ENCODE measurements at places on chromosomes 6 and 20. TPM values are rescaled to one million over a fixed set of nuclear protein-coding genes. Genes with fewer than 3 reads are reported as not detected.

SPATS1 gene
- not detected for total RNA-seq

HMGN4 gene
- 62.0 TPM for total RNA-seq

SLC35B3 gene
- total RNA-seq = 15.4 TPM

TRERF1 gene
- total RNA-seq = 3.4 TPM

SPTLC3 gene
- 2.3 TPM for total RNA-seq

BANF2 gene
- not detected for total RNA-seq

PYGB gene
- 155 TPM for total RNA-seq

ARHGAP40 gene
- not detected for total RNA-seq

EMILIN3 gene
- 2.3 TPM for total RNA-seq

TMEM170B gene
- total RNA-seq = 5.6 TPM

NRN1 gene
- total RNA-seq = 12.8 TPM

DNA sequence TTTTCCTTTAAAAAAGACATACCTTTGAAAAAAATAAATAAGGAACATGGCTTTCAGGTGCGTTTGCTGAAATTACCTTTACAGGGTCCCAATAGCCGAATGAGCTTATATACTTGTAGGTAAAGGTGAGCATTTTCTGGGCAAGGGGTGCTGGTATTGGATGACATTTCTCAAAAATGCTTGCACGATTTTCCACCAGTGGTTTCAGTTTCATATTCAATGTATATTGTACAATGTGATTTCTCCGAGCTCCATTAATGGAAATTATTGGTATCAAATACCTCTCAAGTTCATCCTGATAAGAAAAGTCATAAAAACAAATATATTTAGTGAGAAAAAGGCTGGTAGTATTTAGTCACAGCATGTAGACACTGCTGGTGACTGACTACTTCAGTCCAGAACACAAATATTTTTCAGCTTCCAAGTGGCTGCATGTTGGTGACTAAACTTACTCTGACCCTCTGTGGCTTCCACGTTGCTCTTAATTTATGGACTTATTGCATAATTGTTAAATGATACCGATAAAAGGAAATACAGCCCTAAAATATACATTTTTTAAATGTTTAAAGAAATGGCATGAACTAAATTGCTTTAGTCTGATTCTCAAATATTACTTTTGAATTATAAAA lies 32.9 kb upstream of the ZBTB24 start:
- DNase-seq = no peak

GRCh38 chr20:48983423-48984400 lies 62.2 kb downstream of the ARFGEF2 start:
- DNase-seq = no peak

GRCh38 chr6:144931172-144932035 lies 646.3 kb downstream of the UTRN start:
- no peak for DNase-seq

DNA sequence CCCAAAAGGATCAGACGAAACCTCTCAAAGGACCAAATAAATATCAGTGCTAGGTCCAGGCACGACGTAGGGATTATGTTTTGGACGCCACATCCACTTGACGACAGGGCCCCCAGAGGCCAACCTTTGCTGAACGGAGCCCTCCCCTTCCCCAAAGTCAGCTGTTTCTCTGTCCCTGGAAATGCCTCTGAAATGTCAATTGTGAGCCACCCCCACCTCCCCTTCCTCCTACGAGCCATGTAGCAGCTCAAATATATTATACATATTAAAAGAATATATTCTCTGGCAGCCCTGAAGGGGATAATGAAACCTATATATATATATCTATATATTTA lies 39.6 kb upstream of the BLCAP start:
- no peak for DNase-seq

DNA sequence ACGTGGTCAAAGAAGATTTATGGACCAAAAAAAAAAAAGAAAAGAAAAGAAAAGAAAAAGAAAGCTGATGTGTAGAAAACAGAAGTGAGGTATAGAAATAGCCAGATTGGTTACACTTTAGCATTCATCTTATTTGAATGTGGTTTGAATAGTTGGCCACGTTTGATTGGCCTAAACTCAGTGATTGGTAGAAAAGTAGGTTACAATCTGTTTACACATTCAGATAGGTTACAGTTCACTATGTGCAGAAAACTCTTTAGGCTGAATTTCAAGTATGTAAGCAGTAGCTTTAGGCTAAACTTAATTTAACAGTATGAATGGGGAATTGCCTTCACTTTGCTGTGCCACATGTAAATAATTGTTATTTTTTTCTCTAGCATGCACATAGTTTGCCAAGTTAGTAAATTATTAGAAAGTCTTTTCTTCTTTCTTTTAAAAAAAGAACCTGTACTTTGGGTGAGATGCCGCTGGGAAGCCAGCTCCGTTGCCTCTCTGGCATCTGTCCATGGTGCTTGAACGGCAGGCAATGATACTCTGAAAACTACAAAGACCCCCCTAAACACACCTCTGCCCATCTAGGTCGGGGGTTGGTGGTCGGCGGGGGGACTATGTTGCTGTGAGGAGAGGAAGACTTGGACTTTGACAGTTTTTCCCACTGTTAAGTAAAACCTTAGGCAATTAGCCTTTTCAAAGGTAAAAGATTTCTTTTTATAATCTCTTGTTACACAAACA lies 173.0 kb downstream of the AIG1 start:
- no peak for DNase-seq

DNA sequence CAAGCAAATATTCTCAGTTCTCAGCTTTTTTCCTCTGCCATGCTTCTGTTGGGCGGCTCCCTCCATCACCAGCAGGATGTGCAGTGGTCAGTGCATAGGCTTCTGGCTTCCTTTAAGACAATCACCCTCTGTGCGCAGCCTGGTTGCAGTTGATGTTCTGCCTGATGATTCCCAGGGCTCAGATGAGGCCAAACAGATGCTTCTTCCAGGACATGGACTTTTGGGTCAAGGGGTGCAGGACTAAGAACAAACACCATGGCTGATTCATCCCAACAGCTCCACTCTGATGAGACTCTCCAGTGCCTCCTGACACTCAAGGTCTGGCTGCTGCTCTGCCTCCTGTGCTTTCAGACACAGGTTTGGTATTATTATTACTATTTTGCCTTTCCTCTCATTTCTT lies 554.8 kb upstream of the CDH4 start:
- DNase-seq = no peak

DNA sequence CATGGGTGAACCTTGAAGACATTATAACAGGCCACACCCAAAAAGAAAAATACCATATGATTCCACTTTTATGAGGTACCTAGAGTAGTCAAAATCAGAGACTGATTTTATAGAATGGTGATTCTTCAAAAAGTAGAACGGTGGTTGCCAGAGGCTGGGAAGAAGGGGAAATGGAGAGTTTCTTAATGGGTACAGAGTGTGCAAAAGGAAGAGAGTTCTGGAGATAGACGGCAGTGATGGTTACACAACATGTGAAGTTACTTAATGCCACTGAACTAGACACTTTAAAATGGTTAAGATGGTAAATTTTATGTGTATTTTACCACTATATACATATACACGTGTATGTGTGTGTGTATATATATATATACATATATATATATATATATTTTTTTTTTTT lies 80.8 kb downstream of the PRND start:
- no peak for DNase-seq

DNA sequence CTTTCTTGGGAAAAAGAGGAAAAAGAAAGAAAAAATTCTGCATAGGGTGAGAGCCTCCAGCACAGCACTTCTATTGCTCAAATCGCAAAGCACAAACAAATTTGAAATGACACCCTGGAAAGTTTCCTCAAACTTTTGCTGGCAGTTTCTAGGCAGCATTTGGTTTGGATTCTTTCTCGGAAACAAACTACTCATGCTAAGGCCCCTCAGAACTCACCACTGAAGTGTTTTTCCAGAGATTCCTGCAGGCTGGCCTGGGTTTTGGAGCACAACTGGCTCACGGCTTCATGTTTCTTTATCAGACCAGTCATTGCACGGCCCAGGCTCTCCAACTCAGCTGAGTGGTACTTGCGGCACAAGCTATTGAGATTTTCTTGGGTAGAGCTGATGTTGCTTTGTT lies 237.8 kb downstream of the SYNE1 start:
- peak; percentile 86 for DNase-seq

- no peak for DNase-seq
Measured at GRCh38 chr20:24964506-24964840, 15.4 kb downstream of the CST7 start.

DNA sequence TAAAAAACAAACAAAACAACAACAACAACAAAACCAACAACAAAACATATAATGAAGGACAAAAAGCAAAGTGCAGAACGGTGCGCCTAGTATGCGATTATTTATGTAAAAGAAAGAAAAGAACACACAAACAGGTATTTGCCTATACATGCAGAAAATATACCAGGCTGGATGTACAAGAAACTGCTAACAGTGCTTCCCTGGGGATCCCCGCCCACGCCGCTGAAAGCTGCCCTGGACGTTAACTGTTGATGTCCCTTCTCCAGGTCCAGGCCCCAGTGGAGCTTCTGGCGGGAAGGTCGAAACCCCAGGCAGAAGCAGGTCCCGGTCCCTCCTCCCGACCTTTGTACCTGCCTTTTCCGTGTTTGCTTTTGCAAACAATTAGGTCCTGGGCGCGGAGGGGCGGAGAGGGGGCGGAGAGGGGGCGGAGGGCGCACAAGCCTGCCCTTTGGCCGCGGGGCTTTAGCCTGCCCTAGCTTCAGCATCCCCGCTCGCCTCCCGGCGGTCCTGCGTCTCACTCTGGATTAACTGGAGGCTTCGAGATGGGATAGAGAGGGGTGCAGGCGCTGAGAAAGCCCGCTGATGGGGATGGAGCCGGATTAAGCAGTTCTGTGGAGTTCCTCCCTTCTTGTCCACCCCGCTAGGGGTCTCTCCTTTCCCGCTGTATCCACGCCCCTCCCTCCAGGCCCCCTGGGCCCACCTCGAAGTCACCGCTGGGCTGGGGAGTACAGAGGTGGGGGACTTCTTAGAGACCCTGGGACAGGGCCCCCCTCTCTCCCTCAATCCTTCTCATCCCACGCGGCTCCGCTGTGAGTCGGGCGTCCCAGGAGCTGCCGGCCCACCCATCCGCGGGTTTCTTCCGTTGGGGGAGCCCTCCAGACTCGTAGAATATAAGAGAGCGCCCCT lies 8.2 kb upstream of the AHCY start:
- no peak for DNase-seq

GRCh38 chr20:16732506-16733152 lies 2.8 kb downstream of the SNRPB2 start:
- DNase-seq = no peak

DNA sequence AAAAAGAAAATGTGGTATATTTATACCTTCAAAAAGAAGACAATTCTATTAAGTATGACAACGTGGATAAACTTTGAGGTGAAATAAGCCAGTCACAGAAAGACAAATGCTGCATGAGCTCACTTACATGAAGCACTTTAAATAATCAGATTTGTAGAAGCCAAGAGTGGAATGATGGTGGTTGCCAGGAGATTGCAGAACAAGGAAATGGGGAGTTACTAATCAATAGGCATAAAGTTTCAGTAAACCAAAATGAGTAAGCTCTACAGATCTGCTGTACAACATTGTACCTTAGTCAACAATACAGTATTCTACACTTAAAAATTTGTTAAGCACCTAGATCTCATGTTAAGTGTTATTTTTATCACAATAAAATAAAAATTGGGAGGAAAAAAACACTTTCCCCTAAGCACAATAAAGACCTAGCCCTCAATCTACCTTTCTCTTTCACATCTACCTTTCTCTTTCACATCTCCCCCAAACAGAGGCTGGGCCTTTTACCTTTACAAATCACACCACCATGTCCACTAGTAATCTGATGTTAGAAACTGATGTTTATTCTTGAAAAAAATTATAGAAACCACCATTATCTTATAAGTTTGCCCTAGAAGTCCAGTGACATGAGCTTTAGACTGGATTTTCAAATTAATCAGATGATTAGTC lies 73.9 kb downstream of the PKIB start:
- DNase-seq = no peak

GRCh38 chr6:34350934-34351217 lies 41.6 kb downstream of the NUDT3 start:
- no peak for DNase-seq

DNA sequence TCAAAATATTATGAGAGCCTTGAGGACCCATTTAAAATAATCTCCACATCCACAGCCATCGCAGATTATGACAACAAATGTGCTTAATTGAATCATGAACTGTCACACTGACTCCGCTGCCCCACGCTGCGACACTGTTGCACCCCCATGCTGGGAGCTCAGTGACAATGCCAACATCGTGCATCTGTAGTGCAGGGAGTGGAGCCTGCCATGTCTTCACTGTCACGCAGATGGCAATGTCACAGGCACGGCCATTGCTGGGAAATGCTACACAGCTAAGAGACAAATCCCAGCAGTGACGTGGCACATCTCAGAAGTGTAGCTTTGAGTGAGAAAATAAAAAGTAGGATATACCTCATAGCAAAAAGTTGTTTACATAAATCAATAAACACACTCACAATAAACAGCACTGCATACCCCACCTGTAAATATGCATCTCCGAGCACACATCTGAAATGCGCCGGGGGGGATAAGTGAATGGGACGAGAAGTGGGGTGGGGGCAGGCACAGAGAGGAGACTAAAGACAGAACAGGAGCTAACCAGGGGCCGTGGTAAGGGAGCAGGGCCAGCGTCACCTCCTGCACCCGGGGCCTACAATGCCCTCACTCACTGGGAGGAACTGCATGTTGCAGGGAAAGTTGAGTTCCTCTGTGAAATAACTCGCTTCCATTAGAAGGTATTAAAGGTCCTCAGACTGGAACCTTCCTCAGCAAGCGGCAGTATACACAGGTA lies 349.9 kb downstream of the THBS2 start:
- DNase-seq = no peak

DNA sequence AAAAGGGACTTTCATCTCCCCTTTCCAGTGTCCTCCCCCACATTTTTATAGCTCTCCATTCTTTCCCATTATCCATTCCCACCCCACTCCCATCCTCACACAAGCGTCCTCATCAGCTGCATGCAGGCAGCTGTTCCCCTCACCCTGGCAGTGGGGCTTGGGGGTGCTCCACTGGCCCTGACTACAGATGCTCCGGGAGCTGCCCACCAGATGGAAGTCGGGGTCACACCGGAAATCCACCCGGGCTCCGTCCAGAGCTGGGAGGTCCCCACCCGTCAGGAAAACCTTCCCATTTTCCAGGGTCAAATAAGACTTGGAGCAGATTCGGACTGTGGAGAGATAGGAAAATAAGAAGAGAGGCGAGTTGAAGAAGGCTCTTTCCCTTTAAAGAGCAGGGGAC lies 2.7 kb downstream of the GABBR1 start:
- DNase-seq = no peak

- DNase-seq = no peak
Measured at GRCh38 chr20:37414224-37415035, 68.5 kb downstream of the SRC start.

GRCh38 chr20:13142143-13142542 lies 78.9 kb upstream of the ISM1 start:
- no peak for DNase-seq

- DNase-seq = no peak
Measured at GRCh38 chr6:44099192-44099591, 28.1 kb downstream of the MRPL14 start.

- DNase-seq = no peak
Measured at GRCh38 chr20:32583581-32584070, 1.5 kb downstream of the NOL4L start.

DNA sequence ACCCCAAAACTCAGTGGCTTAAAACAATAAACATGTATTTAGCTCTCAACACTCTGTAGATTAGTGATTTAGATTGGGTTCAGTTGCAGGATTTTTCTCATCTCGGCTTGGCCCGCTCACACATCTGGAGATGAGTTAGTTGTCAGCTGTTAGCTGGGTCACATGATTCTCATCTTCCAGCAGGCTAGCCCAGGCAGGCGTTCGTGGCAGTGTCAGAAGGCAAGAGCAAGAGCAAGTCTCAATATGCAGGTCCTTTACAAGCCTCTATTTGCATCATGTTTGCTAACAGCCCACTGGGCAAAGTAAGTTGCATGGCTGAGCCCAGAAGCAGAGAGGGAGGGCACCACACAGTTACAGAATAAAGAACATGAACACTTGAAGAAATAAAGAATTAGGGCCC lies 83.6 kb upstream of the MYLIP start:
- DNase-seq = no peak
